ENCODE measurements at places on chromosomes 5 and 9. TPM values are rescaled to one million over a fixed set of nuclear protein-coding genes. Genes with fewer than 3 reads are reported as not detected.
A peak's percentile ranks its signal among the peaks of the same experiment; 100 is the strongest.

DNA sequence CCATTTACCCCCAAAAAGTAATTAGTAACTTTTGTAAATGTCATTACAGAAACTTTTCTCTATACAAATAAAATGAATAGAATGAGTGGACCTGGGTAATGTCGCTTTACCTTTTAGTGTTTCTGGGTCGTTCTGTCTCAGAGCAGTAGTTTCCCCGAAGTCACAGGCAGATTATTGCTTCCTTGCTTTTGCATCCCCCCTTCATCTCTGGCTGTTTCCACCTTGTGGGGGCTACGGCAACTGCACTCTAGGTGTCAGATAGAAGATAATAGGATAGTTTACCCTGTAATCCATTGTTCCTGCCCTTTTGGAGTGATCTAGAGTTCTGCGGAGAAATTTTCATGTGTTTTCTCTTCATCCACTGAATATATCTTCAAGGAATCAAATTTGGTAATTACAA is 68.7 kb downstream of the PRR16 start:
- H3K4me3 ChIP-seq: no peak overlapping the region
- peaks cover 1% of the 10 kb centered on the region for H3K4me1 ChIP-seq
- DNase-seq: no peak
- no peaks in the 10 kb centered on the region for H3K36me3 ChIP-seq

- no peaks in the 10 kb centered on the region for H3K27me3 ChIP-seq
- no peaks in the 10 kb centered on the region for H3K36me3 ChIP-seq
- H3K27ac ChIP-seq: no peak overlapping the region
Measured at GRCh38 chr9:78533500-78533899, 236.6 kb downstream of the PSAT1 start.

- no peak for DNase-seq
- no peaks in the 10 kb centered on the region for H3K4me1 ChIP-seq
- H3K27me3 ChIP-seq: no peaks in the 10 kb centered on the region
- H3K4me3 ChIP-seq: no peak overlapping the region
Measured at GRCh38 chr9:96884443-96884842, 30.1 kb upstream of the ZNF782 start.

GRCh38 chr5:107322936-107323335 is 347.8 kb downstream of the EFNA5 start:
- no peaks in the 10 kb centered on the region for H3K36me3 ChIP-seq
- no peak overlapping the region for H3K27ac ChIP-seq
- no peak overlapping the region for H3K4me3 ChIP-seq
- no peaks in the 10 kb centered on the region for H3K27me3 ChIP-seq
- H3K4me1 ChIP-seq: no peaks in the 10 kb centered on the region
- no peak for DNase-seq

- H3K27ac ChIP-seq: no peak overlapping the region
- H3K4me1 ChIP-seq: peaks cover 2% of the 10 kb centered on the region
- DNase-seq: no peak
- no peak overlapping the region for H3K4me3 ChIP-seq
- no peaks in the 10 kb centered on the region for H3K36me3 ChIP-seq
- peaks cover 12% of the 10 kb centered on the region for H3K27me3 ChIP-seq
Measured at GRCh38 chr9:123997665-123998277, 13.8 kb upstream of the LHX2 start.

GRCh38 chr5:1410156-1411014 is 34.9 kb downstream of the SLC6A3 start:
- H3K36me3 ChIP-seq: no peaks in the 10 kb centered on the region
- no peaks in the 10 kb centered on the region for H3K27me3 ChIP-seq
- peak; percentile 7 for DNase-seq
- no peaks in the 10 kb centered on the region for H3K4me1 ChIP-seq
- no peak overlapping the region for H3K4me3 ChIP-seq

- no peak overlapping the region for H3K4me3 ChIP-seq
- no peak for DNase-seq
- H3K36me3 ChIP-seq: no peaks in the 10 kb centered on the region
- no peak overlapping the region for H3K27ac ChIP-seq
- no peaks in the 10 kb centered on the region for H3K27me3 ChIP-seq
Measured at GRCh38 chr5:135120951-135121350, 86.9 kb upstream of the PITX1 start.

DNA sequence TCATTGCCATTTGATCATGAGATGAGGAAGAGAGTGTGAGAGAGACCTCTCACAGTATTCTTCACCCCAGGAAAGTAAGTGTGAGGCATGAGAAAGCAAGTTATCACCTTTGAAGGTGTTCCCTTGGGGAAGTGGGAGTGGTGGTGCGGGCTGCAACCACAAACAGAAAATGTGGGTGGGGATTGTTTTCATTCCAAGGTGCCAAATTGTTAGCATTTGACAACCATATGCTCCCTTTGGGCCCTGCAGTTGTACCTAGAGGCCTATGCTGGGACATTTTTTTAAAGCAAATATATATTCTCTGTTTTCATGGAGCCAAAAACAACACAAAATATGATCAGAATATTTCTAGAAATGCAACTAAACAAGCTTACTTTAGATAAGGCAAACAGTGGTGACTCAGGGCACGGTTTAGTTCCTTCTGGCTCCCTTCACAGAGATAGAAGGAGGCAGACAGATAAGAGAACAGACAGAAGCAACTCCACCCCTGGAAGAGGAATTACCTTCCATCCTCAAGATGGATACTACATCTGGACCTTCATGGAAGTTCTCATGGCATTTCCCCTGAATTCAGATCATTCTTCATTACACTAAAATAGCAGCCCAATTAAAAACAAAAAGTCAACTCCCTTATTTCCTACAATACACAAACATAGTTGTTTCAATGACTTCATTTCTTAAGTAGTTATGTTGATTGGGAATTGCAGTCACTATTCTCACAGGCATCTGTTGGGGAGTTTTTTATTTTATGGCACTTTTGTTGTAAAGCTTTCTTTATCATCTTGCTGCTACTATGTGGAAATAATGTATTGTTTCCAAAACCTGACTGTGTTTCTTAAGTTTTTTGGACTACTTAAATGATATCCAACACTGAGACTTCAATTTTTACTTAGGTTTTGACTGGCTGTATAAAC is 416.6 kb downstream of the PLK2 start:
- no peak overlapping the region for H3K4me3 ChIP-seq
- no peaks in the 10 kb centered on the region for H3K4me1 ChIP-seq
- H3K27ac ChIP-seq: no peak overlapping the region
- no peaks in the 10 kb centered on the region for H3K27me3 ChIP-seq
- DNase-seq: no peak

DNA sequence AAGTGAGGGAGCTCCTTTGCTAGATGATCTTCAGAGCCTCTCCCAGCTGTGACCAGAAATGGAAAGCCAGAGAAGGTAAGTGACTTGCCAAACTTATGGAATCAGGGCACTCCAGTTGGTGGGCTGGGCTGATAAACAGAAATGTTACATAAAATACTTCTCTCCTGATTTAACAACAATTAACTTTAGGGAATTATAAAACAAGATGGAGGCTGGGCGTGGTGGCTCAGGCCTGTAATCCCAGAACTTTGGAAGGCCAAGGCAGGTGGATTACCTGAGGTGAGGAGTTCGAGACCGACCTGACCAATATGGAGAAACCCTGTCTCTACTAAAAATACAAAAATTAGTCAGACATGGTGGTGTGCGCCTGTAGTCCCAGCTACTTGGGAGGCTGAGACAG is 899 bp upstream of the MED10 start:
- no peak for DNase-seq
- H3K36me3 ChIP-seq: no peaks in the 10 kb centered on the region
- no peaks in the 10 kb centered on the region for H3K27me3 ChIP-seq
- peak overlapping the region; percentile 68 for H3K4me3 ChIP-seq
- H3K27ac ChIP-seq: no peak overlapping the region

GRCh38 chr5:132497488-132497997 is 7.0 kb upstream of the IRF1 start:
- no peaks in the 10 kb centered on the region for H3K36me3 ChIP-seq
- H3K4me3 ChIP-seq: no peak overlapping the region
- peak; percentile 79 for DNase-seq
- peak overlapping the region; percentile 74 for H3K27ac ChIP-seq
- H3K27me3 ChIP-seq: no peaks in the 10 kb centered on the region

DNA sequence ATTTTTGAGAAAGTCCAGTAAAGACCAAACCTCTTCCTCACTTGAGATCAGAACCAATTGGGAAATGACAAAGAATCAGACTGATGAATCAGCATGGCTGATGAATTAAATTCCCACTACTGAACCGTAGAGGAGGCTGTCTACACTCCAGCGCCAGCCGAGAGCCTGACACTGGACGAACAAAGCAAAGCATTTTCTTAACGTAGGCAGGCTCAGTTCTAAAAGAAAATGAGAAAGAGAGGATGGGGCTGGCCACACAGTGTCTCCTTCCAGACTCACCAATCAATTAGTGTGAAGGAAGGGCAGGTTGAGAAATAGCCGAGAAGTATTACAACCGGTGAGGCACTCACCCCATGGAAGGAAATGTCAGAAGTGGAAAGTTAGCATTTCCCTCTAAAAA is 49.4 kb downstream of the ITGA1 start:
- DNase-seq: peak; percentile 15
- no peaks in the 10 kb centered on the region for H3K36me3 ChIP-seq
- H3K4me1 ChIP-seq: peaks cover under 1% of the 10 kb centered on the region
- H3K4me3 ChIP-seq: no peak overlapping the region
- H3K27ac ChIP-seq: no peak overlapping the region

DNA sequence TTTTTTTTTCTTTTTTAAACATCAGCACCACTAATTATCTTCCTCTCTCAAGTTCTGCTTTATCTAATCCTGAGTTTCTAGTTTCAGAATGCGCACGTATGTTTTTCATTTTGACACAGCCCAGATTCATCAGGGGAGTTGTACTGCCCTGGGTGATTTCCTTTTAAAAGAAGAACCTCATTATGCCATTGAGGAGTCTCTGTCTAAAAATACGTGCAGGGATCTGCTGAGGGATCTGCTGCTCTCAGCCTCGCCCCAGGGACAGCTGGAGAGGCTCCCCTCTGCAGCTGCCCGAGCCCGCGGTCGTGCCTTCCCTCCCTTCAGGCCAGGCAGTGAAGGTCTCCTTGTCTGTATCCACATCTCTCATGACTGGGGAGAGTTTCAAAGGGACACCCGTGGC is 273.1 kb downstream of the ARHGEF28 start:
- no peaks in the 10 kb centered on the region for H3K36me3 ChIP-seq
- H3K4me3 ChIP-seq: no peak overlapping the region
- H3K27ac ChIP-seq: no peak overlapping the region
- H3K27me3 ChIP-seq: no peaks in the 10 kb centered on the region
- no peaks in the 10 kb centered on the region for H3K4me1 ChIP-seq
- DNase-seq: no peak

GRCh38 chr9:96874947-96875460 is 20.7 kb upstream of the ZNF782 start:
- no peaks in the 10 kb centered on the region for H3K27me3 ChIP-seq
- H3K4me1 ChIP-seq: no peaks in the 10 kb centered on the region
- no peaks in the 10 kb centered on the region for H3K36me3 ChIP-seq
- H3K4me3 ChIP-seq: no peak overlapping the region

DNA sequence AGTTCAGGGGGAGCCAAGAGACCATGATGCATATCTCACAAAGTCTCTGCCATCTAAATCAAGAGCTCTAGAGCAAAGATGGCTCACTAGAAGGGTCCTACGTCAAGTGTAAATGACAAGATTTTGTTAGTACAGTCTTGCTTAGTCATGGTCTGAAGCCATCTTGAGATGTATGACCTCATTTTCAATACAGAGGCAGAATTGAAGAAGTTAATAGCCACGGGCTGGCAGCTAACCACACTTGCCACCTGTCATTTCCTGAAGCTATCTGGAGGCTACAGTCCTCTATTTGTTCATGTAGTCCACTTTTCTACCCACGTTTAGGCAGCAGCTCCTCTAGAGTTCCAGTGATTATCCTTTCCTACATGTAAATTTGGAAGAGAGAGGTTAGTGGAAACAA is 231.7 kb upstream of the CDH12 start:
- no peaks in the 10 kb centered on the region for H3K36me3 ChIP-seq
- no peaks in the 10 kb centered on the region for H3K27me3 ChIP-seq
- no peaks in the 10 kb centered on the region for H3K4me1 ChIP-seq
- H3K4me3 ChIP-seq: no peak overlapping the region
- H3K27ac ChIP-seq: no peak overlapping the region
- DNase-seq: no peak

GRCh38 chr9:68555437-68556150 is 14.9 kb upstream of the TMEM252 start:
- DNase-seq: no peak
- H3K27me3 ChIP-seq: no peaks in the 10 kb centered on the region
- H3K27ac ChIP-seq: no peak overlapping the region
- H3K4me3 ChIP-seq: no peak overlapping the region
- H3K36me3 ChIP-seq: no peaks in the 10 kb centered on the region
- peaks cover 8% of the 10 kb centered on the region for H3K4me1 ChIP-seq

DNA sequence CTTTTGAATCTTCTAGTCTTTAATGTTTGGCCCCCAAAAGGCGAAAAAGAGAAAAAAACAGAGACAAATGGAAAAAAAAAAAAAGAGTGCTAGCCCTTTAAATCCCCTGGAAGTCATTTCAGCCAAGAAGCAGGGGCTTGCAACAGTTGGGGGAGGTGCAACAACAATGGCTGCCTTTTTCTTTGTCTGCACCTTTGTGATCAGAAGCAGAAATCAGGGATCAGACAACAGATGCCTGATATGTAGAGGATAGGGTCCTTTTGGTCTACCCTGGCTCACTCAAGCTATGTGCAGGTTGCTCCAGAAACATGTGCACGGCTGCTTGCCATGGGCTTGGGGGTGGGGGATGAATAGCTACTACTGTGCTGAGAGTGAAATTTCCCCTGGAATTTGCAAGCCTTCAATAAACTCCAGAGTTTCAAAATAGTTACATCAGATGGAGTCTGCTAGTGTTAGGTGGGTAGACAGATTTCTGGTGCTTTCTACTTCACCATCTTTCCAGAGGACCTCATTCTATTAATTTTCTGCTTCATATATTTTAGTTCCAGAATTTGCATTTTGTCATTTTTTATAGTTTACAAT is 150.9 kb downstream of the FGF18 start:
- H3K27ac ChIP-seq: no peak overlapping the region
- no peaks in the 10 kb centered on the region for H3K36me3 ChIP-seq
- DNase-seq: no peak
- H3K27me3 ChIP-seq: no peaks in the 10 kb centered on the region

GRCh38 chr5:33594006-33594405 is 153.2 kb downstream of the TARS1 start:
- DNase-seq: no peak
- no peaks in the 10 kb centered on the region for H3K36me3 ChIP-seq
- H3K4me3 ChIP-seq: no peak overlapping the region

- no peaks in the 10 kb centered on the region for H3K4me1 ChIP-seq
- no peaks in the 10 kb centered on the region for H3K36me3 ChIP-seq
- H3K4me3 ChIP-seq: no peak overlapping the region
- no peak overlapping the region for H3K27ac ChIP-seq
- DNase-seq: no peak
Measured at GRCh38 chr9:30944741-30945280, 1439.6 kb upstream of the ACO1 start.

GRCh38 chr5:151378616-151379015 is 31.3 kb upstream of the SLC36A2 start:
- H3K4me3 ChIP-seq: no peak overlapping the region
- H3K27me3 ChIP-seq: no peaks in the 10 kb centered on the region
- no peak overlapping the region for H3K27ac ChIP-seq
- no peaks in the 10 kb centered on the region for H3K4me1 ChIP-seq
- DNase-seq: no peak

Gene STKLD1
- total RNA-seq: 0.57 TPM

Gene GRXCR2
- total RNA-seq: not detected

Gene KCNIP1
- total RNA-seq: 1.7 TPM

Gene FGF1
- 0.55 TPM for total RNA-seq

Gene ASPN
- 1.3 TPM for total RNA-seq

Gene IER5L
- 45.0 TPM for total RNA-seq

Gene FAM153A
- total RNA-seq: 5.2 TPM

Gene SPATA31A3
- not detected for total RNA-seq
